ENCODE measurements at places on chromosomes 12 and 14.

DNA sequence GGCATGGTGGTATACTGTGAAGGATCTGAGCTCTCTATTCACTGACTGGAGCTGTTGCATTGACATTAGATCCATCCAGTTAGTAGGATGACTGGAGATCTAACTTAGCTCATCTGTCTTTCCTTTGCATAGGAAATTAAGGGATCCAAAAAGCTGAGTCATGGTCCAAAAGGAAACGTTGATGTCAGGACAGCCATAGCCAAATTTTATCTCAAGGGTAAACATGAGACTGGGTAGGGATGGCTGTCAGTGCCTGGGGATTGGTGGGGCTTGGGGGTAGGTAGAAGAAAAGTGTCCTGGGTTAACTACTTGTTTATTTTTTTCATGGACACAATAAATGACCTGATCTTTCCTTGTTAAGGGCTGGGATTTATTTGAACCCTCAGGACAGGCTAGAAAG is 4.6 kb downstream of the FAM177A1 start:
- DNase-seq = no peak

DNA sequence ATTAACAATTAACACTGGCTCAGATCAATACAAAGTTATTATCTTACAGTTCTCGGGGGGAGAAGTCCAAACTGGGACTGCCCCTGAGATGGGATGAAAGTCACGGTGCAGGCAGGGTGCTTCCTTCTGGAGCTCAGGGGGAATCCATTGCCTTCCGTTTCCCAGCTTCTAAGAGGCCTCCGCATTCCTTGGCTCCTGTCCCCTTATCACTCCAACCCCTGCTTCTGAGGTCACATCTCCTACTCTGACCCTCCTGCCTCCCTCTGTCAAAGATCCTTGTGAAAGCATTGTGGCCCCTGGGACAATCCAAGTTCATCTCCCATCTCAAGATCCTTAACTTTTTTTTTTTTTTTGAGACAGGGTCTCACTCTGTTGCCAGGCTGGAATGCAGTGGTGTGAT is 30.8 kb downstream of the SCARB1 start:
- no peak for DNase-seq

DNA sequence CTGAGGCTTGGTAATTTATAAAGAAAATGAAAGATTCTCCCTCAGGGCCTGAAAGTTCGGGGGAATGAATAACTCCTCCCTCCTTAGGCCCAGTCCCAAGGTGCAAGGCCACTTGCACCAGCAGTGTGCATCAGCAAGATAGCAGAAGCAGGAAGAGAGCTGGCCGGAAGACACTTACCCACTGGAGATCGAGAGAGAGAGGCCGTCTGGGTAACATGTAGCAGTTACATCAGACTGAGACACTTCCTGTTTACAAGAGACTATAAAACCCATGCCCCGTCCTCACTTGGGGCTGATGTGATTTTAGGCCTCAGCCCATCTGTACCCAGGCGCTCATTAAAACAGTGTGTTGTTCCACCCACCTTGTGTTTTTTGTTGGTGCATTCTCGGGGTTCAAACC is 85.2 kb downstream of the TMTC3 start:
- no peak for DNase-seq

GRCh38 chr14:99081156-99081765 is 190.7 kb downstream of the BCL11B start:
- no peak for DNase-seq

- DNase-seq = peak; percentile 6
Measured at GRCh38 chr12:82698708-82699564, 12.2 kb downstream of the TMTC2 start.

DNA sequence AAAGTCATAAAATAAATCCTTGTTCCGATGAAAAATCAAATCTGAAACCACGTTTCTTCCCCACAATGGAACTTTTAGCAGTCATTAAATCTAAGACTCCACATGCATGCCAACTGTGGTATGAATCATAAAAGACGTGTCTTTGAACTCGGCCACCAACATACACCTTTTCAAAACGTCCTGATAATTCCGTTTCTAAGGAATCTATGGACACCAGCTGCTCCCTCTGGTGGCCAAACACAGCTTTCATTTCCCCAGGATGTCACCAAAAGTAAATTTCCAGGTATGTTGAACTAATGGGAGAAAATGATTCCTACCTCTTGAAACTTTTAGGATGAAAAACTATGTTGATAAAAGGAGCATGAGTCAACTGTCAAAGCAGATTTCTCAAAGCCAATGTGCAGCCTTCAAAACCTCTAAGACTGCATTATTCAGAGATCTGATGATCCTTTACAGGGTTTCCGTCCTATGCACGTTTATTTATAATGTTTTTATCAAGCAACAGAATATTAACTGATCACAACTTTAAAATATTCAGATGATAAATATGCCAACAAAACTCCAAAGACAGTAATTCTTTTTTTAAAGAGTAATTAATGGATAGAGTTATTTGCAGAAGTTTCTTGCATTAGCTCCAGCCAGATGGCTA is 96.2 kb downstream of the CIT start:
- DNase-seq = no peak

DNA sequence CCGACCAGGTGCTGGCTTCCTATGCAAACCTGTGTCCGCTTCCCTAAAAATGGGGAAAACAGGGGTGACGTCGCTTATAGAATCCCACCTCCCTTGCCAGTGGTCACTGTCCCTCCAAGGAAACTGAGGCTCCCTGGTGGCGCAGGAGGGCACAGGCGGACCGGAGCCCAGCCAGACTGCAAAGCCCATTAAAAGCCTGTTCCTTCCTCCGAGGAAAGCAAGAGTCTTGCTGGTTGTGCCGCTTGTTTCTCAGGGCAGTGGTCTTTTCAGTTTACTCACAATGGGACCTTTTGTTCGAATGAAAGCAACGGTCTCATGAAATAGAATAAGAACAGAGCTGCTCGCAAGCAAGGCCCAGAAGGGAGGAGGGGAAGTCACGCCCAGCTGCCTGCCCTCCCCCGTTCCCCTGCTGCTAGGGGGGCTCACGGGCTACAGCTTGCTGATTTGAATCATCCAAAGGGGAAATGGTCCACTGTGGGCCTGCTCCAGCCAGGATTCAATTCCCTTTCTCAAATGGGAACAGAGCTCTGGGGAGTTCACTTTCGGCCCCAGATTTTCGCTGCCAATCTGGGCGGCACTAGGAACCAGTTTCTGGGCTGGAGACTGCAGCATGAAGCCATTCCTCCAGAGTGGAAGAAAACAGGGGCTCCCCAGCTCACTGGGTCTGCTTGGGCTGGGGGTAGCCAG is 4.6 kb upstream of the SELPLG start:
- DNase-seq = no peak

DNA sequence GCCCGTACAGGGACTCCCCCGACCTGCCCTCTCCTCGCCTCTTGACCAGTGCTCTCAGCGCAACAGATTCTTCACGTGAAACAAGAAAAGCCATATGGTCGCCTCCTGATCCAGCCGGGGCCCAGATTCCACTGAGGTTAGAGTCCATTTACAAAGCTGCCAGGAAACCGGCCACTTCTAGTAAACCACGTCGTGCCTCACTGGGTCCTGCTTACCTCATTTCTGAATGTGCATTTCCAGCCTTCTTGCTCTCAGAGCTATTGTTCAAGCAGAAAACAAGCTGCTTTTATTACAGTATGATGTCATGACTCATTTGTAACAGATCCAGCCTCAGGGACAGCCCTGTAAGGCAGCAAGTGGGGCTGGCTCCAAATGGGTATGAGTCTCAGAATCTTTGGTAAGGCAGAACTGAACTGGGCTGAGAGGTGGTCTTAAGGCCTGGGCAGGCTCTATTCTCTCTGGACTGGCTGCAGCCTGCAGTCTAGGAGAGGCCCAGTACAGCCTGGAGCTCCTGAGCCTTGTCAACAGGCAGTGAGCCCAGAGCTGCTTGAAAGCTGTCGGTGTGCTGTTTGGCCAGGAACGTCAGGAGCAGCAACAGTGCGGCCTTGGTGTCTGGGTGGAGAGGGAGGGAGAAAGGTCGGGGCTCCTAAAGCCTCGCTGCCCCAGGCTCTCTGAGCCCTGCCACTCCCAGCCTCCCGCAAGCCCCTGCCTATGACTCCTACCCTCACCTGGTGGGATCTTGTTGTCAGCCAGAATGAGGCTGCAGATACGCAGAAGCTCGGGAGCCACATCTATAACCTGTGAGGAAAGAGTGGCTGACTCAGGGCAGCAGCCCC is 8.3 kb downstream of the REC8 start:
- peak; percentile 14 for DNase-seq

DNA sequence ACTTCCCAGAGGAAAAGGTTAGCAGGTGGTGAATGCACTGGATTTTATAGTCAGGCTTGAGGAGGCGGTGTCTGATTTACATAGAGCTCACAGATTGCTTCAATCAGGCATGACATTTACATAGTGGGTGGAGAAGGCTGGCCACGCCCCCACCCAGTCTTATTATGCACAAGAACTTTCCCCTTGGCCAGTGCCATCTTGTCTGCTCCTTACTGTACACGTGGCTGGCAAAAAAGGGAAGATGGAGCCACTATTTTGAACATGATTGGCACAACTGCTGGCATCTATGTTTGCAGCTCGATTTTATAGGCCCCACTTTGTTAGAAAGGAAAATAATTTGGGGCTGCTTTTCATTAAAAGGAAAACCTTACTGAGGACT is 10.9 kb upstream of the LGMN start:
- DNase-seq = no peak

DNA sequence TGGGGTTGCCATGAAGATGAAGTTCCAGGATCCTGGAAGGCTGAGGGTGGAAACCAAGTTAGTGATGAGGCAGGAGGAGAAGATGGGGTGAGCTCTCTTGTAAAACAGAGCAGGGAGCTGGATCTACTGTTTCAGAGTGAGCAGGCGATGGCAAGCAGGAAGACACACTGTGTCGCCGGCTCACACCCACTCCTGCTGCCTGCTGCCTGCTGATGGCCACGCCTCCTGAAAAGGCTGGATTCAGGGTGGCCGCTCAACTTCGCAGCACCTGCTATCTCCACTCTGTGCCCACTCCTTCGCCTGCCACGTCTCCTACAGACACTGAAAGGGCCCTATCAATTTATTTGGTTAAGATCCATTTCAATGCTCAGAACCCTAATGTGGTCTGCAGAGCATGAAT is 96.1 kb downstream of the RBM19 start:
- DNase-seq = no peak

GRCh38 chr14:76051717-76052465 is 66.3 kb downstream of the IFT43 start:
- no peak for DNase-seq

- no peak for DNase-seq
Measured at GRCh38 chr12:62888454-62889110, 46.4 kb downstream of the PPM1H start.

DNA sequence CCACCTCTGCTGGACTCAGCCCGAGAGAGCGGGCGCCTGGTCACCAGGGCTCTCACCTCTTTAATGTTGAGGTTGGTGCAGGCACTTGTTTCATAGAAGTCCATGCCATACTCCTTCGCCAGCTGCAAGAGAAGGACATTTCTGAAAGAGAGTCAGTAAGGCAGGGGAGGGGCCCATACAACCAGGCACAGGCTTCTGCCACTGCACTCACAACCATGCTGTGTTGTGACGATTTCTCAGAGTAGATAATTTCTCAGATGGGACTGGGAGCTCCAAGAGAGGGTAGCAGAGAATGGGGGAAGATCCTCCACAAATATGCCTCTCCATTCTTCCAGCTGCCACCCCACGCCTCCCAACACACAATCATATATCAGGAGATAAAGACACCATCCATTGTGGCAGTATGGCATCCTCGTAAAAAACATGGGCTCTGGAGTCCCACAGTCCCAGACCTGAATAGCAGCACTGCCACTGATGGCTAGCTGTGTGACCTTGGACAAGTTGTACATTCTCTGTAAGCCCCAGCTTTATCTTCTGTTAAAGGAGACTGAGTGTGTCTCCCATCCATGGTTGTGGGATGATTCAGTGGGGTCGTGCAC is 6.2 kb upstream of the GPX2 start:
- no peak for DNase-seq

DNA sequence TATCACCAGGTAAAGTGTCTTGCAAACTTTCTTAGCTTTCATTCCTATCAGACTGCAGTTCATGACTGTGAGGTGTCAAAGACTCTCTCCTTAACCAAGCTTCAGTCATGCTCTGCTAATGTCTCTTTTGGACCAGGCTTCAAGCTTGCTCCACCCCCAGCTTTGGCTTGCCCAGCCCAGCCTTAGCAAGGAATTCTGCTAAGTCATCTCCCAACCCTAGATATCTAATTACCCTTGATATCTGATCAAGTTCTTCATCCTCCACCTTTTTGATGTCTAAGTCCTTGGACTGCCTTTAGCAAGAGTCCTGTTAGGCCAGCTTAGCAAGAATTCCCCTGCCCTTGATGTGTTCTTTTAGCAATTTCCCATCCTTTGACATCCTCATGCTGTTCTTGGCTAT is 108.9 kb upstream of the FGD4 start:
- DNase-seq = no peak

GRCh38 chr12:49357103-49357678 is 10.1 kb upstream of the SPATS2 start:
- no peak for DNase-seq

Measured in C1 segment of cervical spinal cord (tissue), 14 donors.